ENCODE measurements at places on chromosomes 1 and 21.

- no peak for DNase-seq
- H3K36me3 ChIP-seq: no peaks in the 10 kb centered on the region
- no peak overlapping the region for H3K27ac ChIP-seq
- no peak overlapping the region for H3K4me3 ChIP-seq
Observed at GRCh38 chr1:51578383-51579109, 38.3 kb upstream of the OSBPL9 start.

- H3K4me3 ChIP-seq: no peak overlapping the region
- no peak for DNase-seq
- no peaks in the 10 kb centered on the region for H3K36me3 ChIP-seq
- peaks cover 6% of the 10 kb centered on the region for H3K27me3 ChIP-seq
- H3K27ac ChIP-seq: no peak overlapping the region
- no peaks in the 10 kb centered on the region for H3K4me1 ChIP-seq
Observed at GRCh38 chr1:112030157-112030556, 40.7 kb upstream of the KCND3 start.

DNA sequence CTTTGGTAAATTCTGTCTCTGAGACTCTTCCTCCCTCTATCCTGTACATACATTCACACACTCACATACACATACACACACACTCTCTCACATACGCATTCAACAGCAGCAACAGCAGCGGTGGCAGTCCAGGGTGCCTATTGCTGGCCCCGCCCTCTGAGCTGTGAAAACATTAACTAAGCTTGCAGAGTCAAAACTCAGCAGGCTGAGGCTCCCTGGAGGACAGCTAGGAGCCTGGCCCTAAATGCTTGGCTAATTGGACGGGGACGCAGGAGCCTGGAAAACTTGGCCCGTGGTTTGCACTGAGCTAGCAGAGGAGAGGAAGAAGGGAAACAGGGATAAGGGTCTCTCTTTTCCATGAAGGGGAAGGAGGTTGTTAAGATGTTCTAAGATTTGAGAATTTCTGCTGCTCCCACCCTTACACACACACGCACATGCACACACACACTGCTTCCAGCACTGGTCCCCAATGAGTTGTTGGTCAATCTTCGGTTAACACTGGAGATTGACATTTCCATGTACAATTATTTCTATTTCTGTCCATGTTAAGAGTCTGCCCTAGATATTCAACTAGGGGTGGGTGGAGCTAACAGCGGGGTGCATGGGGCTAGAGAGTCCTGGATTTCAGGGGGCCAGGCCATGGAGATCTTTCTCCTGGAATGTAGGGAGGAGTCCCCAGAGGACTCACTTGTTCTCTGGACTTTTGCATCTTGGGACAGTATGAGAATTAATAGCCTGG, 94.2 kb downstream of the PLXNA2 start:
- no peak overlapping the region for H3K4me3 ChIP-seq
- no peaks in the 10 kb centered on the region for H3K36me3 ChIP-seq
- H3K27me3 ChIP-seq: no peaks in the 10 kb centered on the region
- no peaks in the 10 kb centered on the region for H3K4me1 ChIP-seq
- no peak overlapping the region for H3K27ac ChIP-seq

- H3K4me1 ChIP-seq: peaks cover 5% of the 10 kb centered on the region
- H3K27me3 ChIP-seq: peaks cover 2% of the 10 kb centered on the region
- no peak overlapping the region for H3K27ac ChIP-seq
Observed at GRCh38 chr1:230049731-230050130, 17.3 kb upstream of the GALNT2 start.

DNA sequence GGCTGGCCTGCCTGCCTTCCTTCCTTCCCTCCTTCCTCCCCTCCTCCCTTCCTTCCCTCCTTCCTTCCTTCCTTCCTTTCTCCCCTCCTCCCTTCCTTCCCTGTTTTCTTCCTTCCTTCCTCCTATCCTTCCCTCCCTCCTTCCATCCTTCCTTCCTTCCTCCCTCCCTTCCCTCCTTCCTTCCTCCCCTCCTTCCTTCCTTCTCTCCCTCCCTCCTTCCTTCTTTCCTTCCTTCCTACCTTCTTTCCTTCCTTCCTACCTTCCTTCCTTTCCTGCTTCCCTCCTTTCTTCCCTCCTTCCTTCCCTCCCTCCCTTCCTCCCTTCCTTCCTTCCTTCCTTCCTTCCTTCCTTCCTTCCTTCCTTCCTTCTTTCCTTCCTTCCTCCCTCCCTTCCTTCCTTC, 70.1 kb upstream of the PTGFR start:
- H3K36me3 ChIP-seq: no peaks in the 10 kb centered on the region
- H3K4me3 ChIP-seq: no peak overlapping the region
- no peaks in the 10 kb centered on the region for H3K4me1 ChIP-seq
